Activated CD4-positive, alpha-beta T cell treated with anti-CD3 and anti-CD28 coated beads, Interleukin-2, amount 10 ng/mL, durations not matched to agents 24 days and 14 days (primary cell): ENCODE measurements at places on chromosomes 16 and 17.

DNA sequence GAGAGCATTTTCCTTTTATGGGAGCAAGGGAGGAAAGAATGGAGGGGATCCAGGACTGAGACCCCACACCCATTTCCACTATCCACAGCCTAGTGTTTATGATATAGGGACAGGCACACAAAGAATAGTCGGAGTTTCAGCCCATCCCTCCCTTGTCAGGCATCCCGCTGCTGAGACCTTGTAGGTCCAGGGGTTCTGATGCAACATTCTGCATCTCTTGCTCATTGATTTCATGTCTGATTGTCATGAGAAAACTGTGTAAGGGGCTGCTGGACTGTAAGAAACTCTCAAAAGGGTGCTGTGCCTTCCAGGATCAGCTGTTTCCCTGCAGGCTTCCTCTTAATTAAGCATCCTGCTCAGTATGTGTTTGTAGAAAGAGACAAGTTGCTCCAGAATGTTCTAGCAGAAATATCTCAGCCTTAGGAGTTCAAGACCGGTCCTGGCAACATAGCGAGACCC, 5.3 kb upstream of the POLR3E start:
- no peak for DNase-seq

DNA sequence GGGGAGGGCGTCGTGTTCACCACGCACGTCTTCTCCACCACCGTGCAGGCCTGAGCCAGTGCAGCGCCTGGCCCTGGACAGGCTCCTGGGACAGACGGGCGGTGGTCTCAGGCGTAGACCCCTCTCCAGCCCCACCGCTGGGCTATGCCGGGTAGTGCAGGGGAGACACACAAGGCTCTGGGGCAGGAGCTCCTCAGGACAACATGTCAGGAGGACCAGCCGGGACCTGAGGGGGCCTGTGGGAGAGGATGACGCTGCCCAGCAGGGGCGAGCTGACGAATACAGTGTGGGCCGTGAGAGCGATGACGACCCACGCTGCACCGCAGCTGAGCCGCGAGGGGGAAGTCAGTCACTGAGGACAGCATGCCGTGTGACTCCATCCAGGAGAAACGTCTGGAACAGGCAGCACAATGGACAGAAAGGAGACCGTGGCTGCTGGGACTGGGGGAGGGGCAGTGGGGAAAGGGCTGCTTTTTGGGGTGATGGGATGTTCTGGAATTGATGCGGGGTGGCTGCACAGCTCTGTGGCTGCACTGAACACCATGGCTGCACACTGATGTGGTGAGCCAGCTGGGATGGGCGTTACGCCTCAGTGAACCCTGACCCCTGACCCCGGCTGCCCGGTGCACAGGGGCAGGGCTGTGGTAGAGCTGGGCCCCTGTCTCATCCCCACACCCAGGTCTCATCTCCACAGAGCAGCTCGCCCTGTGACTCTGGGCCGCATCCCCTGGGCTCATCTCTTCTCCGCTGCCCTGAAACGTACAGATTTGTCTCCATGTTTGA, 20.2 kb downstream of the DNASE1 start:
- no peak for DNase-seq

DNA sequence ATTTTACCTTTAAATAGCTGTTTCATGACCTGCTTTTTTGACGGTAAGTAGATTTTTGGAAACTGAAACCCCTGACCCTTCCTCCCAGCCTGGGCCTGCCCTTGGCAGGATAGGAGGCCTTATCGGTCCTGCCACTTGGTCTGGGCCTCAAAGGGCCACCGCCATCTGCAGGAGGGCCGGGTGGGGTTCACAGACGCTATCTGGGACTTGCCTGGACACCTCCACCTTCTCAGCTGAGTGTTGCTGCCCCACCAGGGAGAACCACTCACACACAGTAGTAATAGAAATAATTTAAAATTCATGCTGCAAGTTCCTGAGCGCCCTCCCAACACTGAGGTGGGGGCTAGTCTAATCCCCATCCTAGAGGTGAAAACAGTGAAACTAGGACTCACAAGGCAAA, 4.6 kb upstream of the NPRL3 start:
- DNase-seq: no peak

DNA sequence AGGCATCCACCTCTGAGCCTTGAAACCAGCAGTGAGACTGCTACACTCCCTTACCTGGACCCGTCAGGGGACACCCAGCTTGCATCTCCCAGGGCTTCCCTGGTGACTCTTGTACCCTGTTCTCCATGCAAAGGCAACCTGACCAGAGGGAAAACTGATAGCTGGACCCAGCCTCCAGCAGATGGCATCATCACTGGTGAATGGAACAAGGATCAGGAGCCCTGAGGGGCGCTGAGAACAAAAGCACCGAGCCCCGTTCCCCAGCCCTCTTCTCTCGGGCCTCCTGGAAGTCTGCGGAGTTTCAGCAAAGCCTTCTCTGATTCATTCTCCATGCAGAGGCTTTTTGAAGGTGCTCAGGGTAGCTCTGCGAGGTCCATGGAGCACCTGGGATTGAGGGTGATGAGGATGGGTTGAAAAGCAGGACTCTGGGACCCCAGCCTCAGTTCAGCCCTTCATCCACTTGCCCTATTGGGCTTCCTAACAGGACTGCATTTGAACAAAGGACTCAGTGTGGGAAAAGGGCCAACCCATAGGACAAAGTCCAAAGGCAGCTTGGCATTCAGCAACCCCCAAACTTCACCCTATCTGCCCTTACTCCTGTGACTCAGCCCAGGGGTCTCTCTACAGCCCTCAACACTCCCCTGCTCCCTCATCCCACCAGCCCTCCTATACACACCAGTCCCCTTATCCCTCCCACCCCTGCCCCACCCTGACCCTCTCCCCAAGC, 45.0 kb upstream of the LHX1 start:
- DNase-seq: no peak

DNA sequence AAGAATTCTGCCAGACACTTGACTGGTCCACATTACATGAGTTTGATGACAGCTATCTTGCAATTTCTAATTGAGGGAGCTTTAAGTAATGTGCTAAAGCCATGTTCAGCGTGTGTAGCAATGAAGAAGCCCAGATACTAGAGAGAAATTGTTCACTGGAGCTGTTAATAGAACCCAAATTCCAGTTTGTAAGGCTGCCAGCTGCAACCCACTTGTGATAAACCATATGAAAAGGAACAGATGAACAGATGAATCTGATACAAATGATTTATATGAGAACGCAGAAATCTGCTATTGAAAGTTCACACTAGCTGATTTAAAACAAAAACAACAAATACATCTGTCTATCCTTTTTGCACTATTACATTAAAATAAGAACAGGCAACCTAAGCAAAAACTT, 6.2 kb downstream of the NACA2 start:
- DNase-seq: no peak

GRCh38 chr16:57147381-57148221, 38.2 kb downstream of the PSME3IP1 start:
- no peak for DNase-seq

- no peak for DNase-seq
Measured at GRCh38 chr16:16071631-16072244, 122.3 kb downstream of the ABCC1 start.

GRCh38 chr16:66380421-66380820, 13.9 kb downstream of the CDH5 start:
- DNase-seq: no peak

GRCh38 chr16:1825381-1825863, 1.2 kb downstream of the HAGH start:
- no peak for DNase-seq

DNA sequence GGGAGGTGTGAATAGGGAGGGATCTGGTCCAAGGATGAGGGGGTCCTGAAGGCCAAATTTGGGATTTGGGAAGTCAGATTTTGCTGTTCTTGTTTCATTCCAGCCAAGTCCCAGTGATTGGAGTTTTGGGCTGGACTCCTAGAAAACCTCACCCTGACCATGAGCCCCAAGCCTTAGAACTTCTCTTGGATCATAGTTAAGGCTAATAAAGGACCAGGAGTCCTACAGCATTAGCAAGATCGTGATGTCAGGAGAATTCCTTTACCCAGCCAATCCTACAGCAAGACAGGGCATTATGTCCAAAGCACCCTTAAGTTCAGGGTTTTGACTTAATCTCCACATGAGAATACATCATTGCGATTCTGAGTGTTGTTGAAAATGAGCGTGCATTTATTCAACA, 85.0 kb downstream of the SOX9 start:
- no peak for DNase-seq

DNA sequence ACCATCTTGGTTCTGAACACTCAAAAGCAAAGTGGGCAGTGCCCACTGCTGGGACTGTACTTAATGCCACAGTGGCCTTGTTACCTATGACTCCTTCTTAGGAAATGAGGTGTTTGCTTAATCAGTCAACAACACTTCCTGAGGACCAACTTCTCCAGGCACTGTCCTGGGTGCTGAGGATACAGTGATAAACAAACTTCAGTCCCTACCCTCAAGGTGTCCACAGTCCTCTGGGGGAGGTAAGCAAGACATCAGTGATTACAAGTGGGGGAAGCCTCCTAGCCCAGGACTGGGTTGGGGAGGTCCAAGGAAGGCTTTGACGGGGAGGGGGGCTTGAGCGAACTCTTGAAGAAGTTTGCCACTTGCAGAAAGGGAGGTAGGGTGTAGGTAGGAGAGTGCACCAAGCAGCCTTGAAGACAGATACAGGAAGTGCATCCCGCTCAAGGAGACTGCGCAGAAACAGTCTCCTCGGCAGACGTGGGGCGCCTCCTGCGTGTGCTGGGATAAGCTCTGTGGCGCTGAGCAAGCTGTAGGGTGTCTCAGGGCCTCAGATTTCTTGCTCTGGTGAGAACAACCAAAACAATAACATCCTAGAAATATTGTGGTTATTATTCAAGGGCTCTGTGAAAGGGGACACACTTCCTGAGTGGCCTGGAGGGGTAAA, 2.6 kb upstream of the ABCC3 start:
- DNase-seq: no peak

DNA sequence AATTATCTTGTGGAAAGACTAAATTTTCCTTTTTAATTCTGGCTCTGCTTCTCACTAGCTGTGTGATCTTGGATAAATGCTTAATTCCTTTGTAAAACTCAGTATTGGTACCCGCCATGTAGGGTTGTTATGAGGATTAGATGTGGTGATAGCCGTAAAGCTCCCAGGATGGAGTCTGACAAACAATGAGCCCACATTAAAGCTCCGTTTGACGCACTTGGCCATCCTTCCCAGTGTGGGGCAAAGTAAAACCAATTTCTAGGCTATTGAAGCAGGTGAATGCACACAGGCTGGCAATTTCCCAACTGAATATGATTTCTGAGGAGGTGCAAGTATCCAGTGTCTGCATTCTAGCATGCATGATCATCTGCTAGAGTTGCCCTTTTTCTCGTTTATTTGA, 123.6 kb downstream of the MRTFB start:
- no peak for DNase-seq

- DNase-seq: no peak
Measured at GRCh38 chr16:22739077-22739476, 74.9 kb upstream of the HS3ST2 start.

GRCh38 chr17:13671771-13672170, 70.0 kb upstream of the HS3ST3A1 start:
- no peak for DNase-seq

DNA sequence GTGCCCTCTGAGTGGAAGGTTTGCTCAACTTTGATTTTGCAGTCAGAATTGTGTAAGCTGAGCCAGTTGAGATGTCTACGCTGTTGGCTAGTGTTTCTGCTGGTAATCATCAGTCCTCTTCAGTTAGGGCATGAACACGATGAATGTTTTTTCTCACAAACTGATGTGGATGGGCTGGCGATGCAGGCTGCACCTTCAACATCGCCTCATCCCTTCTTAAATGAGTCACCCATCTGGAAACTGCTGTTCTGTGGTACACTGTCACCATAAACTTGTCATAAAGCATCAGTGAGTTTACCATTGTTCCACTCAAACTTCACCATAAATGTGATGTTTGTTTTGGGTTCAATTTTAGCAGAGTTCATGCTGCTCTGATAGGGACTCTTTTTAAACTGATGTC, 8.4 kb downstream of the C16orf95 start:
- peak; percentile 72 for DNase-seq

DNA sequence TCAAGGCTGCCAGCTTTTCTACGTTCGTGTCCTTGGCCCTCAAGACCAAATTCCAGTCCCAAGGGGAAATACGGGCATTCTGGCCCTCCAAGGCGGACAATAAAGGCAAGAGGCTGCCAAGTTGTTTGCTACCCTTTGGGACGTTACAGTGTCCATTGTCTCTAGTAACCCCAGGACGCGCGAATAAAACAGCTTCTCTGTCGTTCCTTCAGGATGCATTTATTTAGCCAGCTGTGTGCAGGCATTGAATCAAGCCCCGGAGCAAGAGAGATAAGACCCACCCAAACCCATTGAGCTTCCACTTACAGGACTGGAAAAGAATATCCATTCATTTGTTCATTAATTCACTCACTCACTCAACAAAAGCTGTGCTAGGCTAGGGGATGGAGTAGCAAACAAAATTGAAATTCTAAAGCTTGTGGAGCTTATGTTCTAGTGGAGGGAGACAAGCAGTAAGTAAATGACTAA, 656 bp downstream of the MRPL58 start:
- DNase-seq: no peak

GRCh38 chr17:1563786-1564613, 1.4 kb upstream of the PITPNA start:
- DNase-seq: peak; percentile 59

DNA sequence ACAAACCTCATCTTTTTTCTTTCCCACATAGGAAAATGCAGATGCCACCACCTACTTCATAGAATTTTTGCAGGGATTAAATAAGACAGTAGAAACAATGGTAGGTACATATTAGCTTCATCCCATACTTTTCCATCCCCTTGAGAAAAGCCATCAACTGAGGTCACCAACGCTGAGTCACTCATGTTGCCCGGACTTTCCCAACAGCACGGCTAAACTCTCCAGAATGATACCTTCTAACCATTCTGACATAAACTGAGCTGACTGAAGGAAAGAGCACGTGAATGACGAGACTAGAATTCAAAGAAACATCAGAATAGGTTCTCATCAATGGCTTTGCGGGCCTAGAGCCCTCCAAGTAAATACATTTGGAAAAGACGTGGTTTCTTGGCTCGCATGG, 146.0 kb upstream of the RCVRN start:
- DNase-seq: no peak

DNA sequence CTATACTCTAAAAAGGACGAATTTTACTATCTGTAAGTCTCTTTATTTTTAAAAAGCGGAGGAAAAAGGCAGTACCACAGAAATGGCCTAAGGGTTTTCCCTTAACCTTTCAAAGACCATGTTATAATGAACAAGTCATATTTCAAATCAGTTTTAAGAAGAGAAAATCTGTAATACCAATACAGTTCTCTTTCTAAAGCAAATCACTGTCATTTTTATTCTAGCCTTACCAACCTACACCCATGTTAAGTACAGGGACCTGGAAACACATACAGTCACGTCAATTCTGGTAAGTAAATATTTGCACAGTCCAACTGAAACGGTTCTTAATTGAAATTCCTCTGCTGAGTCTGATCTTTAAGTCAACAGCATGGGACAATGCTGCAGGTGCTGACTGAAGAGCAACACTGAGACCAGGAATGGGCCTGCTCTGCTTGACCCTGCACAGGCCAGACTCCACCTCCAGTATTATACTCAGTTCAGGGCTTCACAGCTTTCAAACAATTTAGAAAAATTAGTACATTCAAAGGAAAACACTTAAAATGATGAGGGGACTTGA, 20.2 kb downstream of the MBTPS1 start:
- DNase-seq: no peak

GRCh38 chr16:4293822-4294457, 21.1 kb upstream of the TFAP4 start:
- DNase-seq: no peak
